ENCODE measurements at places on chromosomes 16 and 17.

DNA sequence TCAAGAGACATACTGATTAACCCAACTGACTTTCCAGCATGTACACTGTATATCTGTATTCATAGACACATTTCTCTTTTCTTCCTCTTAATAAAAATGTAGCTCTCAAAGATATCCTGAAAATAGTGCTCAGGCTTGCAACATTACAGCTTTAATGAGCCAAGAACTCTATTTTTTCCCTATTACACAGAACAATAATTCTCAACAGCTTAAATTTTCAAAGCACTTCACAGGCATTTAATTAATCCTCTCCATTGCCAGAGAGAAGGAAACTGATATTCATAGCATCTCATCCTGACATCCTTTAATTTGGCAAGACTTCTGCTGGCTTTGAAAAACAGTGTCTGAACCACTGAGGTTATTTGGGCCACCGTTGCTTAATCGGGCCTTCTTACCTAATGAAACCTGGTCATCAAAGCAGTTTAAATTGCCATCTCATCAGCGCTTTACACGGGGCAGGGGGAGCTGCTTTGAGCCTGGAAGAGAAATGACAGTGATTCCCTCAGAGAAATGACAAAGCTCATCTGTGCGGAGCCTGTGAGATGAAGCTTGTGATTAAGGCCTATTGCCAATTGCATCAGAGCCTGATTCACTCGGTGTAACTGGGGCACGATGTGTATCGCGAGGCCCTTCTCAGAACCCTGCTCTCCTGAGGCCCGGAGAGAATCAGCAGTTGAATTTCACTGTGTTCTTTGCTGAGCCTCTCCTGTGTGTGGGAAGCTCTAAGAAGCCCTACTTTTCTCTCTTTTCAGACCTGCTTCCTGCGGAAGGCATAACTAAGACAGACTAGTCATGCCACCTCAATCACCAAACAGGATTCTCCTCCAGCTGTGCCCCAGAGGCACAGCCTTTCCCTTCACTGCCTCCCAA, 8.5 kb upstream of the SIAH1 start:
- DNase-seq, result no peak

DNA sequence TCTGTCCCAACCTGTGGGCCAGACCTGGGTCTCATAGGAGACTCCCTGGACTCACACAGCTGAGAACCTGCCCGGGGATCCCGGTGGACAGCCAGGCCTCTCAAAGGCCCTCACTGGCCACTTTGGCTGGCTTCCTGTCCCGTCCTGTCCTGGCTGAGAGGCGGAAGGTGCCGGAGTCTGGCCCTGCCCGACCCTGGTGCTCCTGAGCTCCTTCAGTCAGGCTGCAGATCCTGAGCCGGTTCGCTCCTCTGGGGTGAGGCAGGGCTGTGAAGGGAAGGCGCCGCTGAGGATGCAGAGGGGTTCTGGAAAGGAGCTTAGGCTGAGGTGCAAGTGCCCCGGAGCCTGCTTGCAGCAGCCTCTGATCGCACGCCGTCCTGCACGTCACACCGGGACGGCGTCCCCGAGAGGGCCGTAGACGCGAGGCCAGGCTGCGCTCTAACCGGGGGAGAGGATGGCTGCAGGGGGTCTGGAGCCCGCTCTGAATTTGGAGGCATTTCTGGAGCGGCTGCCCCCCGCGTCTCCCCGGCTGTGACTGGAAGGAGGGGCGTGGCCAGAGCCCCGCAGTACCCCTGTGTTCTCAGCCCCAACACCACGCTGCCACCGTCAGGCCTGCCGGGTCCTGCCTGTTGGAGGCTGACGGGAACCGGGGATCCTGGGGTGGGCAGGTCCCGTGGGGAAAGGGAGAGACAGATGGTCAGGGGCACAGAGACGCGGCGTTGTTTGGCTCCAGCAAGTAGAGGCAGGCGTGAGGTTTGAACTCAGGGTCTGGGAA, 4.1 kb downstream of the HGS start:
- no peak for DNase-seq

DNA sequence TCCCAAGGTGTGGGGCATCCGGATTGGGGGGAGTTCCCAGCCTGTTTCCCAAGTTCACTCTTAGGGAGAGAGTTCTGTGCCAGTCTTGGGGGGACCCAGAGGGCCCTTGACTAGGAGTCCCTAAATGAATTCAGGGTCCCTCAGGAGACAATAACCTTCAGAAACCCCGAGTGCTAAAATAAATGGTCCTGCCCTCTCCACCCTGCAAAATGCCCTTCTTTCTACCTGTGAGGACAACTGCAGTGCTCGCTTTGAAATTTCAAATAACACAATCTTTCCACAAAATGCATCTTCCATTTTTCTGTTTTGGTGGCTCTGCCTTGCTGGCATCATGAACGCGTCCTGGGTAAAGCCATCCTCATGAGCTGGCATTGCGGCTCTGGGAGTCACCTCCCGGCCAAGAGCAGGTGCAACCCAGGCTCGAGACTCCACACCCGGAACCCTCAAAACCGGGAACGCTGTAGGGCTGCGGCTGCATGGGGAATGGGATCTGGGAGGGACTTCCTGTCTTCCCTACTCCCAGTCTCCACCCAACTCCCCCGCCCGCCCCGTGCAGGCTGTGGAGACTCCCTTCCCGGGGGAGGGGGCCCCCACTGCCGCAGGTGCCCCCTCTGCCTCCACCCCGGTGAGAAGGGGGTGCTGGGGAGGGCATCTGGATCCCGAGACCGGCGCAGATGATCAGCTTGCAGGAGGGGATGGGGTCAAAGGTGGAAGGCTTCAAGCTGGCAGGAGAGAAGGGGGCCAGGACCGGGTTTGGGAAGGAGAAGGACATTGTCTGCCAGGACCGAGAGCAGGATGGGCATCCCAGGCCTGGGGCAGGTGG, at the start of gene ZNF205:
Gene ZNF205, plus strand, starts transcription at position 529 of the 823 bp plus-strand sequence. CDS start 845 bp downstream, outside the sequence.
- DNase-seq, result no peak

DNA sequence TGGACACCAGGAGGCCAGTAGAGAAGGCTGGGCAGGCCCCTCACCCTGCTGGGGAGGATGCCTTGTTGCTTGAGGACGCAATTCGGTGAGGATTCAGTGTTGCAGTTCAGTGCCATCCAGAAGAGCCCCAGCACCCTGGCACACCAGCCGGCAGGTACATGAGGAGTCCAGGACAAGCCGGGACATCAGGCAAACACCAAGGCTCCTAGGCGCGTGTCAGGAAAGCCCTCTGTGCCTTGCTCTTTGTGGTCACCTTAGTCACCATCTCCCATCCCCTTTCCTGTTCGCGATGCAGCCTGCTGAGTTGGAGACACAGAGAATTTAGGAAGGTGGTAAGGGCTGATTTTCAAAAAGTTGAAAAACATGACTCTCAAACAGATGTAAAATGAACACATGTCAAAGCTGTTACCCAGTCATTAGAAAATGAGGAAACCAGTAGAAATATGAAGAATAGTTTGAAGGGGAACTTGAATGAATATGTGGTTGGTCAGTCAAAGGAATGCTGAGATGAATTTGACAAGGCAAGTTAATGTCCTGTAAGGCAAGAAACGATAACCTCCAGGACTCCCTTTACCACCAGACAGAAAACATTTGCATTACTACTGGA, 2.3 kb upstream of the NCBP3 start:
- DNase-seq, result no peak

- no peak for DNase-seq
Measured at GRCh38 chr16:69241926-69242325, 55.0 kb downstream of the SNTB2 start.

DNA sequence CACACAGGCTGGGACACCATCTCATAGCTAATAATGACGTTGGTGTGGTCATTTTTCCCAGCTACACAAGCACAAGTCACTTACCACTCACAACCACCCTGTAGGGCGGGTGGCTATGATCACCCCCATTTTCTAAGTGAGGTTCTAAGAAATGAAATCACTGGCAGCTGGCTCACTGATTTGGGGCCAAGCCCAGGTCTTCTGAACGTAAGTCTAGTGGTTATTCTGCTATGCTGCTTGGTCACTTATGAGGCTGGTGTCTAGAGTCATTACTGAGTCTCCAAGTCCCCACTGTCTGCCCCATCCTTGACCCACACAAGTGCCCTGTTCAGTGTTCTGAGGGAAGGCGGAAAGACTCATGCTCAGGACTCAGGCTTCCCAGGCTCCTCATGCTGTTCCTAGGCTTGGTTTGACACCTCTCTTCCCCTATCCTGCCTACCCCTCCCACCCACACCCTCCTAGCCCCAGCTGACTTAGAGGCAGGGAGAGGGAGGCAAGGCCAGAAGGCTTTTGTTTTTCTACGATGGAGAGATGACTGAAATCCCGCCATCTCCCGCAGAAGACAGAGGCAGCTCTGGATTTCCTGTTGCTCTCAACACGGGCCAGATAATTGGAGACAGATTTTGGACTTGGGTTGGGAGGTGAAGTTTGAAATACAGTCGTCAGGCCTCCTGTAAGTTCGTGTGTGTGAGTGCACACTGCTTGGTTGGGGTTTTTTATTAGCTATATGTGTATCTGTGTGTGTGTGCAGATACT, 32.2 kb downstream of the FZD2 start:
- no peak for DNase-seq

DNA sequence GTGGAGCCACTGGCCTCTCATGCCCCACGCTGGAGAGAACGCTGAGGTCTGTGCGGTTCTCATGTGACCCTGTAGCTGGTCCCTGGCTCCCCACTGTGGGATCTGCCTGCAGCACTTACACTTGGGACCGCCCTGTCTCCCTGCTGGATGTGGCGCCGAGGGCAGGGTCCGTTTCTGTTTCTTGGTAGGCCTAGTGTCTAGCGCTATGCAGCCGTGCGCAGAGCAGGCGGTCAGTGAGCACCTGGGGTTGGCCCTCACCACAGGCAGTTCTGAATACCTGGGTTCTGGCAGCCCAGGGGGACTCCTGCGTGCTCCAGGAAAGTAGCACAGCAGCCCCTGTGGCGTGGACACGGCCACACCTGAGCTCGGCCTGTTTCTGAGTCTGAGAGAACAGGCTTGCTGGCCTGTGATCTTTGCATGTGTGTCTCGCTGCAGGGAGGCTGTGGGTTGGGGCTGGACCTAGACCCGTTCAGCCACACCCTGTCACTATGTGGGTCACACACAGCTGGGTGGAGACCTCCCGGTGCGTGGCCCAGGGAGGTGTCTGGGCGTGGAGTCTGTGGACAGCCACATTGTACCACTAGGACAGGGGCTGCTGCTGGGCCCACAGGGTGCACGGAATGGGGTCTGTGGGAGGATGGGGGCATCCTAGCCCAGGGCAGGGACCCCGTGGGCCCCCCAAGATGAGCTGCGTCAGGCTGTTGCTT, 2.8 kb downstream of the CAPN15 start:
- DNase-seq, result no peak

GRCh38 chr16:65125871-65126270, 4.0 kb upstream of the CDH11 start:
- no peak for DNase-seq

DNA sequence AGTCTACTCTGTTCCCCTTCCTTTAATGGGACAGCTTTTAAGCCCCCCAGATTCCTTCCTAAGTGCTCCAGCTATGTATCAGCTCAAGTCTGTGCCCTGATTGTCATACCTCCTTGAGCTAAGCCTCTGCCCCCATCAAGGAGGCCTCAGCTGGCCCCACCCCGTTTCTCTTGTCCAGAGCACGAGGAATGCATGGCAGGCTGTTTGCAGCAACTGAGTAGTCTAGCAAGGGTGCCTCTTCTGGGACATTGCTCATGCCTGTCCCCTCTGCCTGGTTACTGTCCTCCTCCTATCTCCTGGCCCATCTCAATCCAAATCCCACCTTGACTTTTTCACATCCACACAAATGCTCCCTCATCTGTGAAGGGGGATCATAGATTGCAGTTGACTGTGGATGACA, 27.8 kb upstream of the TMEM220 start:
- DNase-seq, result no peak

- DNase-seq, result no peak
Measured at GRCh38 chr16:35409503-35409902, 1950.1 kb downstream of the TP53TG3F start.

DNA sequence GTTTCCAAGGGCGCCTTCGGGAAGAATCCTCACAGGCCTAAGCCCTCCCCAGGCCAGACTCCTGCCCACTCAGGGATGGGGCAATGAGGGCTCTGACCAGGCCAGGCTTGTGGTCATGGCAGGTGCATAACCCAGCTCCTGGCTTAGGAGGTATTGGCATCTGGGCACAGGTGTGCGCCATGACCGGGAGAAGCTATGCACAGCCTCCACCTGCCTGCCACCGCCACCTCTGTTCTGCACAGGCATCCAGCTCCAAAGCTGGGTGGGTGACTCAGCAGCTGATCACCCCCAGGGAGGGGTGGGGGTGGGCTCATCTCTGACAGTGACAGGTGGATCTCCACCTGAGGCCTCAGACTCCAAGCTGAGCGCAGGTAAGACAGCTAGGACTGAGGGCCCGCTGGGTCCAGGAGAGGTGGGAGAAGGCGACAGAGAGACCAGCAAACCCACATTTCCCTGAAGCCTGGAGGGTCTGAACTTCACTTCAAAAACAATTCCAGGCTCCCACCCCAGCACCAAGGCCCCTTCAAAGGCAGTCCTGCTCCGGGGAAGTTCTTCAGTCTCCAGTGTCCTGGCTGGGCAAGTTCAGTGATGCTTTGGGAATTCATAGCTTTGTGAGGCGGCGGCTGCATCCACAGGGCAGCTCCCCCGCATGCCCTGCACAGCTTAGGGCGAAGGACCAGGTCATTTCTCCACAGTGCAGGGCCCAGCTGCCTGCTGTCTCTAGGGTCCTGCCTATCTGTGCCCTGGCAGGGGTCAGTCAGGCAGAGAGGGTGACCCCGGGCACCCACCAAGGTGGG, 121.6 kb upstream of the SMURF2 start:
- no peak for DNase-seq

GRCh38 chr17:36149296-36149820, 27.1 kb downstream of the TBC1D3B start:
- DNase-seq, result no peak

DNA sequence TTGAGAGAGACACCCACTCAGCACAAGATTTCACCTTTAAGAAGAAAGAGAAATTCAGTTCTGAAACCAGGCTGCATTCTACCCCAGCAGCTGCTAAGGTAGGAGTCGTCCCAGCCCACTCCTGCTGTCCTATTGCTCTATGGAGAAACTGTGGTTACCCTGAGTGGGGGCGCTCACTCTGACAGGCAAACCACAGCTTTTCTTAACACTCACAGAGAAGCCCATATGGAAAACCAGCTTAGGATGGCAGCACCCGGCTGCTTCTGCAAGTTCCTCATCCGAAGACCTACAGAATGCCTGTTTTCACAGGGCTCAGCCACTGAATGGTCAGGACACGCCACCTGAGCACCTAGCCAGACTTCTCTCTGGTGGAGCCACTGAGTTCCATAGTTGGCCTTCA, 7.5 kb downstream of the ATP5PD start:
- no peak for DNase-seq

DNA sequence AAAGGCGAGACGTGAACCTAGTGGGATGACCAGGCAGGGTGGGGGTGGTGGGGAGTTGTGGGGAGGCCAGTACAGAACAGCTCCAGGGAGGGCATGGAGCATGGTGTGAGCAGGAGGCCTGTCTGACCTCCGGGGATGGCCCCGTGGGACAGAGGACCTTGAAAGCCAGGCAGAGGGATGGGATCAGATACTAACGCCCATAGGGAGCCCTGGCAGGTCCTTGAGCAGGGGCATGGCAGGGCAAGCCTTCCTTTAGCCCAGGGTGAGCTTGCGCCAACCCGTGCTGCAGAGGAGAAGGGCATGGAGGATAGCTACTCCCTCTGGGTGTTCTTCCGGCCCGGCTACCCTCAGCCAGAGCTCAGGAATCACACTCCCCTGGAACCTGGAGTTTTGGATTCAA, 35.3 kb downstream of the TMEM235 start:
- no peak for DNase-seq

GRCh38 chr17:68794636-68795434, 160.4 kb downstream of the ABCA8 start:
- no peak for DNase-seq

- no peak for DNase-seq
Measured at GRCh38 chr17:79985943-79986391, 49.7 kb downstream of the TBC1D16 start.

- DNase-seq, result peak; percentile 39
Measured at GRCh38 chr16:88634141-88634993, 4.0 kb upstream of the IL17C start.

GRCh38 chr16:21071741-21072140, 78.9 kb downstream of the DNAH3 start:
- no peak for DNase-seq
